Coronary artery (tissue), 2 donors: ENCODE measurements at places on chromosomes 5 and 9.

DNA sequence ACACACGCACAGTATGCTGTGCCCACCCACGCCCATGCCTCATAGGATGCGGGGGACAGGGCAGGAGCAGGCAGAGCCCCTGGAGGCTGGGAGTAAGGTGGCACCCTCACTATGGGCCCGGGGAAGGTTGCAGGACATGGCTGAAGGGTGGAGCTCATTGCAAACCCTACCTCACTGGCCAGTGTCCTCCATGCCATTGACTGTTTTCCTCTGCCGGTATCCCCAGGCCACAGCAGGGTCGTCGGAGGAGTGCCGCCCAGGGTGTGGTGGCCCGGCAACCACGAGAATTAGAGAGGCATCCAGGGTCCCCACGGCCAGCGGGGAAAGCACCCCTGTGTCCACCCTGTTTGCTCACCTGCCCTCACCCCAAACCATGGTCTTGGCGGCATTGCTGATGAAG is 59.7 kb upstream of the FCN2 start:
- no peak for DNase-seq

- no peak for DNase-seq
These were observed 193.7 kb downstream of the PIK3R1 start for GRCh38 chr5:68409259-68409658.

DNA sequence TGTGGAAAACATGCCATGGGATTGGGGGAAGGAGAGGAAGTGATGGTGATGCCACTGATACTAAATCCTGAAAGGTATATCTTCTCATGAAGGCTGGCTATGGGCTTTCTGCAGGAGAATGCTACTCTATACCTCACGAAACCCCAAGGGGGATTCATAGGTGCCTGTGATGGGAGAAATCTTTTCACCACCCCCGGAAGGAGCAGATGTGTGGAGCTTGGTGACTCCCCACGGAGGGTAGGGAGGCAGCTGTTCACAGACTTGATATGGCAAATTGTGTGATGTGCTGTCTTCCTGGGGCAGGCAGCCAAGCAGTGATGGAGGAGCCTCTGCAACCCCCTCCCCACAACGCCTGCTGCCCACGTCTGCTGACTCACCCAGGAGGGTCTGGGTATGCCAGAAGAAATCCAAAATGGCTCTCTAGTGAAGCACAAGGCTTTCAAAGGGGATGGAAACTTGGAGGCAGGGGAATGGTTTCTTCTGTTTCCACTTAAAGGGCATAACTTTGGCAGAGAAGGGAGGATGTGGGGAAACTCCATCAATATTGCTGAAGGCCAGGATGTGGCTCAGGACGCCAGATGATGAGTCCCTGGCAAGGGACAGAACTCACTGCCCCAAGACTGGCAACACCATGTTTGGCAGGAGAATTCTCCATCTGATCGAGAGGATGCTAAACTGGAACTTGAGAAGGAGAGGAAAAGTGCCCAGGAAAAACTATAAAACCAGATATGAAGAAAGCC is 188.3 kb downstream of the GABBR2 start:
- DNase-seq: peak; percentile 56

- no peak for DNase-seq
These were observed 21.9 kb downstream of the ANKH start for GRCh38 chr5:14849516-14850294.

GRCh38 chr9:74496819-74497747 is at the start of gene RORB:
RORB (plus strand) TSS chr9:74497335; CDS start chr9:74497977, 642 bp downstream.
- no peak for DNase-seq

DNA sequence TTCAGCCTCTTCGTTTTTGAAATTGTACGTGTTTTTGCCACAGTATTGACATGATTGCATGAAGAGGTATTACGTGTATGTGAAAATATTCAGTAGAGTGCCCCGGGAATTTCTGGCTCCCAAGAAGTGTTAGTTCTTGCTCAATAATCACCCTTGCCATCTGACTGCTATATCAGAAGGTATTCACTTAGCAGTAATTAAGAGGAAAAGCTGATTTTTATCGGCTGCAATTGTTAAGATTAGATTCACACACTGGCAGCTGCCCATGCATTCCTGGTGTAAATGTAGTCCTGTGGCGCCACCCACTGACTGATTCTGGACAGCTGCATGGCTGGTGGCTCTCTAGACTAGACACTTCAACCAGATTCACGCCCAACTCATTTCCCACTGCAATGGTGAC is 440.1 kb upstream of the ADAMTS16 start:
- no peak for DNase-seq

DNA sequence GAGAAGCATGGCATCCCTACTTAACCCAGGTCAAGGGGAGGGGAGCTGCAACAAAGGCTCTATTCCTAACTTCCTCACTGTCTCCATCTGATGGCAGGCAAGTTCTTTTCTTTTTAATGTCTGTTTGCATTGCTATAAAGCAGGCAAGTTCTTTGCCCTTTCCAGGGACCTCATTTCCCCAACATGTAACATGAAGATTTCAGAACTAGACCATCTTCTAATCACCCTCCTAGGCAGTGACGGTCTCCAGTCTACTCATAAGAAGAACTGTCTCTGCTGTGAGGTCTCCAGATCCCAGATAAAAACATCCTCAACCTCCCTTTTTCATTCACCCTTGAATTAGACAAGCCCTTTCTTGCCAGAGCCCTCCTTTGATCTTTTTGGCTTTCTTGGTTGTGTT is 42.1 kb downstream of the PPP1R2B start:
- DNase-seq: no peak

DNA sequence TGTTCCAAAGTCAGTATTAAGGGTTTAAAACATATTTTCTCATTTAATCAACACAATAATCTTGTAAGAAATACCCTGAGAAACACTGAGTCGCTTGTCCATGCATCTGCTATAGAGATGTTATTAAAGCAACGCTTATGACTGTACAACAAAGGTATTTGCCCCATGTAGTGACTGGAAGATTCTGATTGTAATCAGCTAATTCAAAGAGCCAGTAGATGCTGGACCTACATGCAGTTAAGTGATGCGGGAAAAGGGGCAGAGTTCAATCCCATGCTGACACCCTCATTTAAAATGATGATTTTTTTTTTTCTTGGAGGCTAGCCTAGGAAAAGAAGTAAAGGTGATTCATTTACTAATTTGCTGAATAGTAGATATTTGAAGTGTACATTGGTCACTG is 149.3 kb upstream of the MTAP start:
- no peak for DNase-seq

GRCh38 chr5:137668637-137669036 is 67.3 kb downstream of the KLHL3 start:
- DNase-seq: no peak

- DNase-seq: peak; percentile 71
These were observed 31.6 kb downstream of the B4GALT1 start for GRCh38 chr9:33135470-33135958.

GRCh38 chr5:165196961-165197360 is 1691.5 kb downstream of the MAT2B start:
- no peak for DNase-seq

DNA sequence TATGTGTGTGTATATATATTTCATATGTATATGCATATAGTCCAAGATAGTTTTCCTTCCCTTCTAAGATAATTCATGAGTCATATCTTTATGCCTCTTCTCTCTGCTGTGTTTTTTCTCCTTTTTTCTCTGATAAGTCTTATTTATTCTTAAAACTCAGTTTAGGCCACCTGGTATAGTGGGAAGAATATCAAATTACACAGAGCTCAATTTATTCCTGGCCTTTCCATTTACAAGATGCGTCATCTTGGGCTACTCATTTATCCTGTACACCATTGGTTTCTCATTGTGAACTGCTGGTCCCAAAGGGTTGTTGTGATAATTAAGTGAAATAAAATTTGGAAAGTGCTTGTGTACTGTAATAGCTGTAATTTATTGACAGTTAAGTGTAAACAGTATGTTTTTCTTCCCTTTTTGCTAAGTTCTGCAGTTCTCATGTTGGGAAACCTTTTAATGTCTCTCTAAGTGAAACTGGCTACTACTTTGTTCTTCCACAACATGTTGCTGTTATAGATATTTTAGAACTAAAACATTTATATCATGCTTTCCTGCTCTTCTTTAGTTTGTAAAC is 19.4 kb downstream of the CCDC171 start:
- no peak for DNase-seq

DNA sequence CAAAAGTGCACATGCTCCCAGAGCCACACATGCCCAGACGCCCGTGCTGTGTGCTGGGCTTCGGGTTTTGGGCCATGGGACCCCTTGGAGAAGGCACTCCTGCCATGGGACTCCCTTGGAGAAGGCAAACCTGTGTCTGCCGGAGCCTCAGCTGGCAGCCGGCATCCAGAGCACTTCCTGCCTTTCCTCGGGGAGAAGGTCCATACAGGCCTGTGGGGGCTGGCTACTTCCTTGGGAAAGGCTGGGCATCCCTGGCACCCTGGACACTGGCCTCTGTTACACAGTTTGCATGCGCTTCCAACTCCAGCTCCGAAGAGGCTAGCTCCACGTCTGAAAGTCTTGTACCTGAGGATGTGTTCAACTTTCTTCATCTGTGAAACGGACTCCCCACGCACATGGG is 14.7 kb upstream of the IRX4 start:
- DNase-seq: no peak

GRCh38 chr5:163439092-163439425 is 1.7 kb downstream of the CCNG1 start:
- DNase-seq: no peak

DNA sequence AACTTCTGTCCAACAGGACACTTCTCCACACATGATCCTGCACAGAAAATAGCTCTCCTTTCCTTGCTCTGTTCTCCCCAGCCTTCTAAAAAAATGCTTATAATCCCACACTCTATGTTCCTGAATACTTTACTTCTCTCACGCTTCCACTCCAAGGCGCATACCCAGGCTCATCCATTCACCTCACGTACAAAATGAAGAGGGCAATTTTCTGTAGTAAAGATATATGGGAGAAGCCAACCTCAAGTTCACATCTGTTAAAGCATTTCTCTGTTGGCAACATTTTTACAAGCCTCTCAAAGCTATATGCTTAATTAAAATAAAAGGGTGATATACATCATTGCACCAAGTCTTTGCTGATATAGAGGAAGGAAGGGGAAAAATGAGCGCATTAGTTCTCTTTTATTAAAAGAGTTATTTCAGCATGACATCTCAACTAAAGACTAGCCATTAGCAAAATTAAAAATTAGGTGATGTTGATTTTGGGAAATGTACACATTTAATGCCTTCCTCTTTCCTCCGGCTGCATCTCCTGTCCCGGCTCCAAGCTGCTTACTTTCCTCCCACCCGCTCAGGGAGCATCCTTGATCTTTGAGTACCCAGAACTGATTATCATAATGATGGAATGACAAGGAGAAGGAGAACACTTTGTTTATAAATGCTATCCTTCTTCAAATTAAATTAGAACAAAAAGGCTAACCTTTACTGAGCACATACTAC is 342.1 kb upstream of the PANK3 start:
- DNase-seq: no peak

DNA sequence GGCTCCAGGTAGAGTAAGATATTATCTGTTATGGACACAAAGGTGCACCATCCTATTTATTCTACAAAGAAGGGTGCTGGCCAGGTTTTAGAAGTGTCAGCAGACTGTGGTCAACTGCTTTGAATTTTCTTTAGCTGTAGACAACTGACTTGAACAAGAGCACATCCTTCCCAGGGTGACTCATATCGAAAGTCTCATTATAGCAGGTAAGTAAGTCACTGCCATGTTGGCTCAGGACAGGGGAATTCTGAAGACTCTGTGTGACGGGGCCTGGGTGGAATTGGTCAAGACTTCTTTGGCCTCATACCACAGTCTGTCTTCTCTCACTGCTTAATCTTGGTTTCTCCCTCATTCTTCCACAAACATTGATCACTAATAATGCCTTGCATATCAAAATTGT is 214.5 kb upstream of the CDH9 start:
- DNase-seq: no peak

GRCh38 chr5:59296317-59297264 is 596.9 kb downstream of the PDE4D start:
- DNase-seq: no peak

DNA sequence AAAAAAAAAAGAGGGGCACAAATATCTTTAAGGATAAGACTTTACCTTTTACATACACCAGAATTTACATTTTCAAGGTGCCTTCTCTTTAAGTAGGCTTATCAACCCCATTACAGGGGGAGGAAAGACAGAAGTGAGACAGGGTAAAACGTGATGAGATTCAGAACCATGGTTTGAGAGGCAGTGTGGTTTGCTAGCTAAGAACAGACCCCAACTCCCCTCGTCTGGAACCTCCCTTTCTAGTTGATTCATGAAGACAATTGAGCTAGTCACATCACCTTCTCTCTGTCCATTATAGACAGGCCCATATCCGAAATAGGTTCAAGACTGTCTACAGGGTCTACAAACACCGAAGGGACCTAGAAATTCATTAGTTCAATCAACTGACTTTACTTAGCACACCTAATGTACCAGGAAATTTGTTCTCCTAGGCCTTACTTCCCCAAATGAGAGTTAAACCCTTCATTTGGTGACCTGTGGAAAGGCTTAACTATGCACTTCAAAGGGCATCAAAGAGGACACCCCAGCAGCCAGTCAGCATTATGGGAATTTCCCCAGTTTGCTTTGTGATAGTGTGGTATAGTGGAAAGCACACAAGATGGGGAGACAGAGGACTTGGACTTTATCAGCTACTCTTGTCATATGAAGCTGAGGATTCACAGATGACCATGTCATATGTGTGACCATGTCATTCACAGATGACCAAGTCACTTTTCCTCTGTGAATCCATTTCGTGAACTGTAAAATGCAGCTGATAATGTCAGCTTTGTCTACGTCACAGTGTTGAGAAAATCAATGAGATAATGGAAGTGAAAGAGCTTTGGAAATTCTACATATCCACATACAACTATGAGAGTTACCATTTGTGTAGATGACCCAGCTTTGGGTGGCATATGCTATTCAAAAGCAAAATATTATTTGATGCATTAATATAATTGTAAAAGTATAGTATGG is 40.2 kb upstream of the CYFIP2 start:
- DNase-seq: no peak

DNA sequence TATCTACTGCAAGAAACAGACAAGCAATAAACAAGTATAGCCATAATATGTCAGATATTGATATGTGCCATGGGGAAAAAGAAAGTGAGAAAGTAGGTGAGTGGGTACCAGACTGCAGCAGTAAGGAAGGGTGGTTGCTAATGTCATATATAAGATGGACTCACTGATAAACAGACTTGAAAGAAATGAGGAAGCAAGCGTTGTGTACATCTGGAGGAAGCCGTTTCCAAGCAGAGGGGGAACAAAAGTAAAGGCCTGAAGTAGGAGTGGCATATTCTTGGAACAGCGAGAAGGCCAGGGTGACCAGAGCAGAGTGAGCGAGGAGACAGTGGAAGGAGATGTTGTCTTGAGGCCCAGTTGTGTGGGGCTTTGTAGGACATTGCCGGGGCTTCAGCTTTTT is 142.2 kb upstream of the MAP3K1 start:
- DNase-seq: no peak

GRCh38 chr9:76650692-76651091 is 113.5 kb upstream of the PCA3 start:
- no peak for DNase-seq

DNA sequence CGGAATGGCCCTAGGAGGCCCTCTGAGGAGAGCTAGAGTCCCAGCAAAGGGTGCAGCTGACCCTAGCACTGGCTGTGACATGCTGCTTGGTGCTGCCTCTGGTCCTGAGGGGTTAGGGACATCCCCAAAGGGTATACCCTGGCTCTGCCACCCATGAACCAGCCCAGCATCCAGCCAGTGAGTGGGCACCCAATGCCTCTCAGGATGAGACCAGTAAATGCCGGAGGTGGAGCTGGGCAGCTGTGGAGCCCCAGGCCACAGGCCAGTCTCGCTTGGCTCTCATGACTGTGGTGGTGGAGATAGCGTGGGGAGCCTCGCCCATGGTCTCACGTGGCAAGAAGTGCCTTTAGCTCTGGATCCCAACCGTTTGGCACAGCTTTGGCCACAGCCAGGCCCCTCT is 3.7 kb upstream of the CEL start:
- DNase-seq: no peak
